ENCODE measurements at places on chromosomes 1 and 21.

GRCh38 chr1:6425658-6426057 lies 1.1 kb downstream of the ESPN start:
- DNase-seq = no peak

DNA sequence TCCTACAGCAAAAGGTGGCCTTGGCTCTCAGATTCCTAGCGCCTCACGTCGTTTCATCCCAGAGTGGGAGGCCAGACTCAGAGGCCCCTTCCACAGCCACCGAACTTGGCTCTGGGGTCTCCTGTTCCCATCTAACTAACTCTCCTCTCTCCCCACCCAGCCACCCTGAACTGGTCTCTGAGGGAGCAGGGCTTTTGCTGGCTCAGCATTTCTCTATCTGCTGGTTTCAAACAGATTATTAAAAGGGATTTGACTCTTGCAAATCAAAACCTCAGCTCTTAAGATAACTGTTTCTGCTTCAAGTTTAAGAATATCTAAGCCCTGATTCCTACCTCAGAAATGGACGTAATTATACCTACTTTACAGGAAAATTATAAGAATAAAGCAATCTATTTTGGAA lies 91.0 kb upstream of the ATP1B1 start:
- no peak for DNase-seq

DNA sequence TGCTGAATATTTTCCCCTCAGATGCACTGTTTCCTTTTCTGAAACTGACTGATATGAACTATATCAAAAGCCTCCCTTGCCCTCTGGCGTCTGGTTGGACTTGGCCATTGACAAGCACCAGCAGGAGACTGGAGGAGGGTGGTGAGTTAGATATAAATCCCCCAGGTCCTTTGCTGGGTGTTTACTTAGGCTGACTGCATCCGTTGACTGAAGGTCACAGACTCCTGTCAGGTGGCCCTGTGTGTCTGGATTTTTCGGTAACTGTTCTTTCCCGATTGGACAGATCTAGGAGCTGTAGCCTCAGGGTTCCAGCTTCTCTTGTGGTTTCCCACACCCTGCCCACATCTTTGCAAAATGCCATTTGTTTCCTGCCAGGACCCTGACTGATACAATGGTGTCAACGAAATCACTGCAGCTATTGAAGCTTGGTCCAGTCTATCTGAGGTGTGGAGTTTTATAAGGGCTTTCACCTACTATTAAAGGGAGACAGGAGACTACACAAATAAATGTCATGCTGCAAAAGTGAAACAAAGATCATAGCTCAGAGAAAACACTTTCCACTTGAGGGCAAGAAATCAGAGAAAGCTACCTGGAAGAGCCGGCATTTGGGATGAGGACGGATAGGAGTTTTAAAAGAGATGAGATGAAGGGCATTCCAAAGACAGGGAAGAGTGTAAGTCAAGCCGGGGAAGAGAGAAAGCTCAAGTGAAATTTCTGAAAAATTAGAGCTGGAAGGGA lies 1.5 kb upstream of the MAGI3 start:
- DNase-seq = no peak

DNA sequence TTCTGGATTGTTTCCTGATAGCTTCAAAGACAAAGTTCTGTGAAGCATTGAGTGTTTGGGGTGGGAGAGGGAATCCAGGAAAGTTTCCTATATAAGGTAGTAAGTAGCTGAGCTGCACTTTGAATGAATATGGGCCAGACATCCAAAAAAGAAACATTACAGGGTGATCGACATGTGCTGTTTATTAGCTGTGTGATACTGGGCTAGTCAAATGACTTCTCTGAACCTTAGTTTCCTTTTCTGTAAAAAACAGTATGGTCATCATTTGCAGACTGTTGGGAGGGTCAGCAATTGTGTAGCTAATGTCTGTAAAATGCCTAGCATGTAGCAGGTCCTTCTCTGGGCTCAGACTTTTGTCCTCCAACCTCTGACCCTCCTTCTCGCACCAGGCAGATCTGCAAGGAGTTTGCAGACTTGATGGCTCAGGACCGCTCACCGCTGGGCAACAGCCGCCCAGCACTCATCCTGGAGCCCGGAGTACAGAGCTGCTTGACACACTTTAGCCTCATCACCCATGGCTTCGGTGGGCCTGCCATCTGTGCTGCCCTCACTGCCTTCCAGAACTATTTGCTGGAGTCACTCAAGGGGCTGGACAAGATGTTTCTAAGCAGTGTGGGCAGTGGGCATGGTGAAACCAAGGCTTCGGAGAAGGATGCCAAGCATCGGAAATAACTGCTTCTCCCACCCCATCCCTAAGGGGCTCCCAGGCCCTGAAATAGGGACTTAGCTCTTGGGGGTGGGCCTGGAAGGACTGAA lies 21.1 kb downstream of the TFAP2E start:
- no peak for DNase-seq

- DNase-seq = no peak
These were observed 471.4 kb downstream of the PTBP2 start for GRCh38 chr1:97192872-97193572.

DNA sequence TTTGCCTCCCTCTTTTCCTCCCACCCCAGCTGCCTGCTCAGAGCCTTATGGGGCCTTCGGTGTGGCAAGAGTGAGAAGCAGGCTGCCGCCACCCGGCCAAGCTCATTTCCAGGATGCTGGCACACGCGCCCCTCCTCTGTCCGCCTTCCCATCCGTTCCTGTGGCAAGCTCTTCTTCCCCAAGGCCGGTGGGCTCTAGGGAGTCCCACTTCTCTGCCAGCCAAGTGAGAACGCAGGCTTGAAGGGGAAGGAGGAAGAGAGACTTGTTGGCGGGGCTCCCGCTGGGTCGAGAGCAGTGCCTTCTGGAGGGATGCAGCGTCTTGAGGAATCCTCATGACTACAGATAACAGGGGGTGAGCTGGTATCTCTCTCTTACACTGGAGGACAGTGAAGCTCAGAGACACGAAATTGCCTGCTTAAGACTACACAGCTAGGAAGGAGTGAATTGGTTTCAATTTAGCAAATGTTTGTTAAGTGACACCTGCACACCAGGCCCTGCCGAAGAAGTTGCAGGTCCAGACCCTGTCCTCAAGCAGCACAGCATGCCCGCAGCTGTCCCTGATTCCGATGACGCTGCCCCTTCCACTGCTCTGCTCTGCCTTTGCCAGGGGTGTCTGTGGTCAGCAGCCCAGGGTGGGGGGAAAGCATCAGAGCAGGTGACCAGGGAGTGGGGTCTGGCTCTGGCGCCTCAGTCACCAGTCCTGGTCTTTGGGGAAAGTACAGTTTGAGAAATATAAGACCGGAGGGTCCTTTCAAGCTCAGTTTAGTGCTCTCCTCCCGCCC lies 40.1 kb upstream of the FOXO6 start:
- no peak for DNase-seq

GRCh38 chr1:172674831-172675613 lies 16.1 kb downstream of the FASLG start:
- no peak for DNase-seq

- DNase-seq = no peak
These were observed at the start of gene DNALI1 for GRCh38 chr1:37556712-37557196. Gene DNALI1, plus strand, starts transcription at chr1:37556940. Its CDS starts 55 bp downstream, at chr1:37556995.

DNA sequence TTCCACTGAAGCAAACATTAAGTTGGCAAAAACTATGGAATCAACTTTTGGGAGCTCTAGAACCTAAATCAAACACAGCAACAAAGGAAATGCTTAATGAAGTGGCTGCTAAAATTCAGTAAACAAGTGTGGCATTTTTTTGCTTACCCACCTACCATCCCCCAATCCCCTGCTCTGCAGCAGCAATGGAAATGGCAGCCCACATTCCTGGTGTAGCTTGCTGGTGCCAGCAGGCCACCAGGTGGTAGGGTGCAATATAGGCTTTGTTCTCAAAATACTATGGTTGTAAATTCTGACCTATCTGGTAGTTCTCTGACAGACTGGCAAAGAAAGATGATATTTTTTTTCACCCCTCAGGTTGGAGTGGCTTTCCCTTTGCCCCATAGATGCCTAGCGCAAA lies 42.8 kb downstream of the SHCBP1L start:
- DNase-seq = no peak

GRCh38 chr1:153801786-153802697 lies 26.8 kb downstream of the SLC27A3 start:
- DNase-seq = no peak

GRCh38 chr1:94694226-94694915 lies 125.8 kb upstream of the SLC44A3 start:
- no peak for DNase-seq

- DNase-seq = no peak
These were observed 15.9 kb upstream of the TTF2 start for GRCh38 chr1:117044217-117044616.

GRCh38 chr1:169538998-169539871 lies 47.0 kb downstream of the F5 start:
- no peak for DNase-seq

GRCh38 chr1:118039170-118039569 lies 109.6 kb downstream of the WDR3 start:
- no peak for DNase-seq

DNA sequence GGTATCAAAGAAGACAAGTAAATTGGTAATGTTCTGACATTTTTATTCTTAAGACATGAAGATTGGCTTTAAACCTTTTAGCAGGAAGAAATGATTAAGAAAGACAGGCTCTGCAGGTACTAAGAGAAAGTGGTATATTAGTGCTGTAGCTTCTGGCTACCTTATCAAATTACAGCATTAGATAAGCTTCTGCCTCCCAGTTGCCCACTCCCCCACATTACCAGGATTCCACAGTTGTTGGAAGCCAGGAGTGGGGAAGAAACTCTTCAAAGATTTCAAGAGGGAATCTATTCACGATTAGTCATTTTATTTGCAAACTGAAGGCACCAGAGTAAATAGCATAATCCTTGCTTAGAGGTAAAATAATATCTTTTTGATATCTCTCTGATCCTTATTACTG lies 274.9 kb downstream of the LMO4 start:
- DNase-seq = no peak

GRCh38 chr1:232409584-232409983 lies 220.3 kb downstream of the SIPA1L2 start:
- DNase-seq = no peak

DNA sequence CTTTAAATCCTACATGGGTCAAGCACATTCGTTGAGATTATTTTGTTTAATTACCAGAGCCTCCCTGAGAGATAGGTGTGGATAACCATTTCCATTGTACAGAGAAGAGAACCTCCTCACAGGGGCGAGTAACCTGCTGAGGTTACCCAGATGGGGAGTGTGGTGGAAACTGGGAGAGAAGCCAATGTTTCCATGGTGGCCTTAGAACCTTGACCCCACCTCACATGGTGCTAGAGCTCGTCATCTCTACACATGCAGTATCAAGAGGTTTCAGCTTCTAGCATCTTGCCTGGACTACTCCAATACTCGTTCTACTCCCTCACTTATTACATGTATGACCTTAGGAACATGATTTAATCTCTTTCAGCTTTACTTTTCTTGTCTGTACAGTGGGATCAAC lies 4.8 kb downstream of the REG4 start:
- DNase-seq = no peak

DNA sequence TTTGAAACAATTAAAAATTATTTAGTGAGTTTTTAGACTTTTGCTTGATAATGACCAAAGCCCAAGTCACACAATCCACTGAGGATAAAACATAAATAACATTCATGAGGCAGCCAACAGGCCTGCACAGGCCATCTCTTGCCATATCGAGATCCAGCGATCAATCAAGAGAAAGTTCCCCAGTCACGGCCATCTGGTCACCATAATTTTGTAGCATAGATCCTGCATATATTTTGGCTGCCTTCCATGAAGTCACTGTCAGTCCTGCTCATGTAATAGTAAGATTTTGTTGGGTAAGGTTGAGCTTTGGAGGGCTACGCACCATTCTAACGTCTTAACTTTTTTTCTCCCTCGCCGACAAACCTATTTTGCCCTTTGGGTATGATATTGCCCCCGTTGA lies 17.5 kb downstream of the KPNA6 start:
- no peak for DNase-seq

DNA sequence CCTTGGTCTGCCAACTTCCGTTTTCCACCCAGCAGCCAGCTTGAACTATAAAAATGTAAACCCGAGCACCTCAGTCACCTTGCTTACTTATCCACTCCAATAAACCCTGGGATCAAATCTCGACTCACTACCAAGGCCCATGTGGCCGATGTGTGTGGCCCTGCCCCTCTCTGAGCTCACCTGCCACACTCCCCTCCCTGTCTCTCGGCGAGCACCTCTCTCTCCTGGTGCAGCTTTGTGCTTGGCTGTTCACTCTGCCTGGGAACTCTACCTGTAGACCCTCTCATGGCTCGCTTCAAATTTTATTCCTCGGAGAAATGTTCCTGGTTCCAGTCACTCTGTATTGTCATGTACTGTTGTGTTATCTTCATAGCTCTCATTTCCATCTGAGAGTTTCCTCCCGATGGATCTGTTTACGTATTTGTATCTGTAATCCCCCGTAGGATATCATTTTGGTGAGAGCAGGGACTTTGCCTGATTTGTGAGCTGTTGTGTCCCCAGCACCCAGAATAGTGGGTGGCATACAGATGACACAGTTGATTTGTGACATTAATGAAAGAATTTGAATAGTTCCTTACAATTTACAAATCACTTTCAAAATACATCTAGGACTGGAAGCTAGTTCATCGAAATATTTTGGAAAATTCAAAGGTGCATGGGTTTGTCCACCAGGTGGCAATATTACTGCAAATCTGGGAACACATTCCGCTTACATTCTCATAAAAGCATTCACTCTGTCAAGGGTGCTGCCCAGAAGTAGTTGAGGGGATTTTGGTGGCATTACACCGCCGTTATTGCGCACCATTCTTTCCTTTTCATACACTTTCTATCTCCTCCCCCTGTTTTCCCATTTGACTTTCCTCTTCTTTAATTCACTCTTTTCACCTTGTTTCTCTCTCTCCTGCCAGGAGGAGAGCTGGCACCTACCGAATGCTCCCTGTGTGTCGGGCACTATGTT lies 95.3 kb downstream of the ABCA4 start:
- no peak for DNase-seq

DNA sequence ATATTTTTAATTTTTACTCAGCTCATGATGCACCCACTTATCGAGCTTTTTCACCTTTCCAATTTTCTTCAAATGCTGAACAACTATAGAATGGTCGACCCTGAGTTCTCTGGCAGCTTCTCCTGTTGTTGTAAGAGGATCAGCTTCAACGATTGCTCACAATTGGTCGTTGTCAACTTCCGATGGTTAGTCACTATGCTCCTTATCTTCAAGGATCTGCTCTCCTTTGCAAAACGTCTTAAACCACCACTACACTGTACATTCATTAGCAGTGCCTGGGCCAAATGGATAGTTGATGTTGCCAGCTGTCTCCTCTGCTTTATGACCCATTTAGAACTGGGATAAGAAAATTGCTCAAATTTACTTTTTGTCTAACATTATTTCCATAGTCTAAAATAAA lies 385.9 kb upstream of the LYPLAL1 start:
- DNase-seq = no peak

GRCh38 chr1:45678489-45678888 lies 7.8 kb downstream of the GPBP1L1 start:
- no peak for DNase-seq

- no peak for DNase-seq
These were observed 17.8 kb downstream of the AMPD2 start for GRCh38 chr1:109637446-109637845.

DNA sequence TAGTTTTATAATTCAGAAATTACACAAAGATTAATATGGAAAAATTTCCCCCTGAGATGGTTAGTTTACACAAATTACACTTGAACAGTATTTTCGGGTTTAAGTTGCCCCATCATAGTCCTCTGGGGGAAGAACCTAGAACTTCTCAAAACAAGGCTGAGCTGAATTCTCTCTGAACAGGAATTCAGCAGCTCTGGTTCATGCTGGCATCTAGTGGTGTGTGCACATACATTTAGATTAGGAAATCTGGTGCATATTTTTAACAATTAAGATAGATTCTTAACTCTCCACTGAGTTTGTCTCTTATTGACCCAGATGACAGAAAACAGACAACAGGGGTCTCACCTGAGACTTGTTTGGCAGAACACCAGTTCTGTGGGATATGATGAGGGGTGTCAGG lies 410.7 kb downstream of the DSCAM start:
- no peak for DNase-seq

Measured in central memory CD8-positive, alpha-beta T cell (primary cell).